ENCODE measurements at places on chromosomes 6 and 20.

- DNase-seq: no peak
Measured at GRCh38 chr6:170225852-170226417, 64.9 kb downstream of the DLL1 start.

DNA sequence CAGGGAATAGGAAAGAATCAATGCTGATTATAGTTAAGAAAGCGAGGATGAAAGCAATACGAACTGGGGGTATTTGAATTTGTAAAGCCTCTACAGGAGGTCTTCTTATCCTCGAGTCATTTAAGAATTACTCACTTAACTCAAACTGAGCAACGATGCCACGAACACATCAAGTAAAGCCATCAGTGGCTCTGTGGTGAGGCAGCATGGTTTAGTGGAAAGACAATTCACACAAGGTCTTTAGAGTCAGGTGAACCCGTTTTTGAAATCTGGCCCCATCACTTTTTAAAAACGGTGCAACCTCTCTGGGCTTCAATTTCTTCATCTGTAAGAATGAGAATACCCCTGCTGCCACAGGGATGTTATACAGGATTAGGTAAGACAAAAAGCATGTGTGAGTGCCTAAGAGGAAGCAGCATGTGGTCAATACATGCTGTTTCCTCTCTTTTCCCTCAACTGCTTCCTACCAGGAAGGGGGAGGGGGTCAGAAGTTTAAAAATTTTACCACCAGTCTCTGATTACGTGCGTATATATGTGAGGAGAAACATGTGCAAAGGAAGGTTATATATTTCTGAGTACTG, 162.0 kb downstream of the BTBD9 start:
- DNase-seq: no peak

- no peak for DNase-seq
Measured at GRCh38 chr20:61030130-61030529, 221.9 kb upstream of the CDH4 start.

- DNase-seq: no peak
Measured at GRCh38 chr6:155223646-155224451, 40.0 kb upstream of the CLDN20 start.

DNA sequence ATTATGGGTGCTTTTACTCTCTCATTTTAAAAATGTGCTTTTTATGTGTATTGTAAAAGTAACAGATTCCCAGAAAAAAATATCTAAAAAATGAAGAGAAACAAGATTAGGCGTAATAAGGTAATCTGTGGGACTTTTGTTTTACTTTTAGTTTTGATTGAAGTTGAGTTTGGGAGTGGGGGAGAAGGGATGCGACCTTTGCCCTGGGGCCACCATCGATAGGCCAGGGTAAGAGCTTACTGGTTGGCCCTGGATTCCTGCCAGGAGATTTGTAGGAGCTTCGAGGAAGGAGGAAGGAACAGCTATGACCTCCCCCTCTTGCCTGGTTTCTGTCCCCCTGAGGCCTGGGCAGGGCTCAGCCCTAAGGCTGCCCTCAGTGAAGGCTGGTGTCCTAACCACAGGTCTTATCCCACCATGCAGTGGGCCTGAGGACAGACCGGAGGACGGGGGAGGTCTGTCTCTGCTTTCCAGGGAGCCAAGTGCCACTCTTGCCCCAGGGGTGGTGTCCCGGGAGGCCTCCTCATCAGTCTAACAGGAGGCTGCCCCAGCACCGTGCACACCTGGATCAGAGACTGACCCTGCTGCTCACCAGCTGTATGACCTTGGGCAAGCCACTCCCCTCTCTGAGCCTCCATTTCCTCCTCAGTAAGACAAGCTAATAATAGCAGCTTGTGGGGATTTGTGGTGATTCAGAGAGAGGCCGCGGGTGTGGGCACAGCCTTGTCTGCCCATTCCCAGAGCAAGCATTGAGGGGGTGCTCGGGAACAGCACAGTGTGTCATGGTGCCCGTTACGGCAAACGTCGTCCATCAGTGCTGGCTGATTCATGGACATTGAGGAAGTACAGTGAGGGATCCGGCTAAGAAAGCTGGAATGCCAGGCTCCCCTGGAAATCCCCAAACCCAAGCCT, 21.2 kb downstream of the TGM2 start:
- DNase-seq: no peak

DNA sequence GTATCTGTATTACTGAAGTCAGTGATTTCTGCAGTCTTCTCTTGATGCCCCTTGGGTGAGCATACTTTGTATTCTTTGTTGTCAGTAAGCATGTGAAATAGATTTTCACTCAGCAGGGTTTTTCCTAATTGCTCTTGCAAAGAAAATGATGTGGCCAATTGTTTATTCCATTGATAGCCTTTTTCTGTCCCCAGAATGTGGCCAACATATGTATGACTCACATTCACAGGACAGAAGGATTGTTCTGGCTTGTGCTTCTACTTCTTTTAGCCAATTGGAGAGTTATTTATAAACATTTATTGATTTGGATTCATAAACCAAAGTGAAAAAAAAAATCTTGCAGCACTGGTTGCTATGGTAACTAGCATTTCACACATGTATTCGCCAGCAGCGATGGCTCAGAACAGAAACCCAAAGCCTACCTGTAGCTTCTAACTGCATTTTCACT, 54.4 kb upstream of the RBM24 start:
- DNase-seq: no peak

- no peak for DNase-seq
Measured at GRCh38 chr6:27940766-27941165, 16.3 kb upstream of the OR2B6 start.

DNA sequence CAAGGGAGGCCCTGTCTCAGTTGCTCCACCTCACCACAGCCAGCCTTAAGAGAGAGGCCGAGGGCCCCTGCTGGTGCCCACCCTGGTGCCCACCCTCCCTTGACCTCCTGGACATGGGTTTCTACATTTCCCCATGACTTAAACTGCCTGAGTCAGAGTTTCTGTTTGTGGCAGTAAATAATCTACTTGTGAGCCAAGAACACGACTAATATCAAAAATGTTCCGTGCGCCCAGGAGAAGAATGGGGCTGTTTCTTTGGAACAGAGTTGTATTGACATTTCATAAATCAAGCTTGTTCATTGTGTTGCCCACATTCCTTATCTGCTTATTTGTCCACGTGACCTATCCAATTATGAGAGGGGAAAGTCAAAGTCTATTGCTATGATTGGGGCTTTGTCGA, 143.5 kb downstream of the ANKRD60 start:
- DNase-seq: no peak

DNA sequence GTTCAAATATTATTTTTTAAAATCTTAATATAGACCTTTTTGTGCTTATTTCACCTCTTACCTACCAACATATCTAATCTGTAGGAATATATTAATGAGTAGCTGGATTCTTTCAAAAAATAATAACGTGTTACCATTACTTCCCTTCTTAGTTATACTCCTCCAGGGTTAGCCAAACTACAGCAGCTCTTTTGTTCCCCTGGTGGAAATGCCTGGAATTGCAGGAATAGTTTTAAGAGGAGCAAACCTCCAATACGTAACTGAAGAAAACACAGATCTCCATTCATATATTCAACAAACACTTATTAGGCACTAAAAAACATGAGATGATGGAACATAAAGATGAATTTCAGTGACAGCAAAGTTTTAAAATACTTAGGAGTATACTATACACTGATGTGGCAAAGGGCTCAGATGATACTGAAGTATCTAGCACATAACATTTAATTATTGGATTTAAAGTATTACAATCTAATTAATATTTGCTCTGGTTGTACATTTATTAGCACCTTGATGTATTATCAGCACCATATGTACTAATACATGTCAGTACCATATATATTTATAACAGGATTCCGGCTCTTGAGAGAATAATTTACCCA, 78.3 kb downstream of the TBX18 start:
- DNase-seq: no peak

- no peak for DNase-seq
Measured at GRCh38 chr6:113281431-113281830, 575.7 kb upstream of the MARCKS start.

- no peak for DNase-seq
Measured at GRCh38 chr20:6718662-6719368, 48.7 kb upstream of the BMP2 start.

- no peak for DNase-seq
Measured at GRCh38 chr20:8527998-8528723, 396.1 kb downstream of the PLCB1 start.

GRCh38 chr6:169654598-169655391, 47.0 kb downstream of the WDR27 start:
- peak; percentile 49 for DNase-seq

DNA sequence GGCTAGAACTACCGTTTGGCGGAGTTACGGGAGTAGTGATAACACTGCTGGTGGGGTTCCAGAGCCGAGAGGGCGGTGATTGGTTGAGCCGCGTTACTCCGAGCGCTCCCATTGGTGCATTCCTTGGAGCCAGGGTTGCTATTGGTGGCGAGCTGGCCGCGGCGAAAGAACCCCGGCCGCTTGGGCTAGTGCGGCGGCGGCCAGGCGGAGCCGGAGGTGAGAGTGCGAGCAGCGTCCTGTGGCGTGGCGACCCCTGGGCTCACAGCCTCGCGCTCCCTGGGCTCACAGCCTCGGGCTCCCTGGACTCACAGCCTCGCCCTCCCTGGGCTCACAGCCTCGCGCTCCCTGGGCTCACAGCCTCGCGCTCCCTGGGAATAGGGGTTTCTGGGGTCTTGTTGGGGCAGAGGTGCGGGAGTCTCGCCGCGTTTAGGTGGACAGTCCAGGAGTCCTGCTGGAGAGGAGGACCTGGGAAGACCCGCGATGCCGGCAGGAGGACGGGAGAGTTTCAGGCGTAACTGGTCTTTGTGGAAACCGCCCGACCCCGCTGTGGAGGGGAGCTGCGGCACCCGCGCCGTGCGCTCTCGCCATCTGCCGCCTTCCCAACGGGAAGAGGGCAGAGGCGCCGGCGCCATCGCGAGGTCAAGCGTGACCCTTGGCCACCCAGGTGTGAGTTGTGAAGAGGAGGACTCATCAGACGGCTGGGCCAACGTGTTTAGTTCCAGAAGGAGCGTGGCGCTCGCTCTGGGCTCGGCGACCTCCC, 12.2 kb downstream of the PRDM13 start:
- no peak for DNase-seq

DNA sequence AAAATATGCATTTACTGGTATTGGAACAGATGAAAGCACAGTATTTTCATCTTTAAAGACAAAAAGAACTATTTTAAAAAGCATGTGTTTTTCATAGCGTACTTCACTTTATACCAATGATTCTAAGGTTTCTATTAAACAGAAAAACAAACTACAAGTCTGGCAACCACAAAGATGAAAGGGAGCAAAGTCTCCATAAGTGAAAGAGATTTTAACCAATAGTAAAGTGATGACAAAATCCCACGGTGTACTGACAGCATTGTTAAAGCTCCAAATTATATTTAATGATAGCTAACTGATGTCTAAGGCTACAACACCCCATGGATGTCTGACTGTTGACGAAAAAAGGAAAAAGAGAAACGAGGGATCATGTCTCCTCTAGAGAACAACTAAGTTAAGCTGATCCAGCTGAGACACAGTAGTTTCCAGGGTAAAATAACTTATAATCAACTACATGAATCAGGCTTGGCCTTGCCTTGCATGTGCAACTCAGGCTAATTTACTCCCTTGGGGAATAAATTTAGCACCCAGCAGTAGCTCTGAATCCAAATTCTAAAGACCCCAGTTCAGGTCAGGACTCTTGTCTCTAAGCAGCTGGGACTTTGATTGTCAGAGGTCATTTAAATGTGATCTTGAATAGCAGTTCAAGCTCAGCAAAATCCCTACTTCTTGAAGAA, 56.0 kb upstream of the TAB2 start:
- no peak for DNase-seq

GRCh38 chr6:13733178-13733887, 21.7 kb upstream of the RANBP9 start:
- DNase-seq: no peak

DNA sequence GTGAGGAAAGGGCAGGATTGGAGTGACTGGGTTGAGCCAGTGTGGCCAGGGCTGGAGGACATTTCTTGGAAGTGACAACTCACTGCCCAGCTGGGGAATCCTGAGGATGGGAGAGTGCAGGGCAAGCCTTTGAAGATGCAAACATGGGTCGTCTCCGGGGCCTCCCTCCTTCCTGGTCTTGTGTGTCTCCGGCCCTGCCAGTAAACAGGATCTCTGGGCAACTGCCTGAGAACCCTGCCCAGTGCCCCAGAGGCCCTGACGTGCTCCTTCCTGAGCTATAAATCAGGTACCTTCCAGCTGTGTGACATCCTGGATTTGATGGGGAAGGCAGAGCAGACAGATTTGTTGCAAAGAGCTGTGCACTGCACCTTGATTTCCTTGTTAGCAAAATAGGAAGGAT, 12.9 kb upstream of the TCF15 start:
- no peak for DNase-seq

DNA sequence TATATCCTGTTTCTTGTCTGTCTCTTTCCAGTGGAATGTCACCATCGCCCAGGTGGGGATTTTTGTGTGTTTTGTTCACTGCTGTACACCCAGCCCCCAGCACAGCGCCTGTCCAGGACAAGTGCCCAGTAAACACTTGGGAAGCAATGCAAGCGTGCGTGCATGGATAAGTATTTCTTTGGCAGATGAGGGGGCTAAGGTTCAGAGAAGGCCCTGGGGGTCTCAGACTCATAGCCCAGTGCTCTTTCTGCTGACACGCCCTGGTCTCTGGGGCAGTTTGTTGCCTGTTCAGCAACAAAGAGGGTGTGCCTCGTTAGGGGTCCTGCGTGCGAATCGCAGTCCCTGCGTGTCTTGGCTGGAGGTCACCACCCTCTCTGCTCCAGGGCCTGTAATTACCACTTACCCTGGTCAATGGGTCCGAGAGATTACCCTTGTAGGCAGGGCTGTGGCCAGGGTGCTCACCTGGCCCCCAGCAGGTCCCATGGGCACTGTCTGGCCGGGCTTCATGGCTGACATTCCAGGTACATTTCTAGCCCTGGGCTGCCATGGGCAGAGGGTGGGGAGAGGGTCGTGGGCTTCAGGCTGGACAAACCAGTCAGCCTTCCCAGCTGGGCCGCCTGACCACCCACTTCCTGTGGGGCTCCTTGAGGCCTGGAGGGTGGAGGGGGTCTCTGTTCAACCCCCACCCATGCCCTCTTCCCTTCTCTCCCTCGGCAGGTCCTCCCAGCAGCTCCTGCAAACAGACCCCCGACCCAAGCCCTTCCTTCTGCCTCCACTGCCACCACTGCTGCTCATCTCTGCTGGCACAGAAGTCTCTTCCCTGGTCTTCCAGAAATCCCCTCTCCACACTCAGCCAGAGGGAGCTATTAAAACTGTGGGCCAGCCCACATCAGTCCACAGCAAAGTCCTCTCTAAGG, 87.1 kb downstream of the CEBPB start:
- DNase-seq: no peak

DNA sequence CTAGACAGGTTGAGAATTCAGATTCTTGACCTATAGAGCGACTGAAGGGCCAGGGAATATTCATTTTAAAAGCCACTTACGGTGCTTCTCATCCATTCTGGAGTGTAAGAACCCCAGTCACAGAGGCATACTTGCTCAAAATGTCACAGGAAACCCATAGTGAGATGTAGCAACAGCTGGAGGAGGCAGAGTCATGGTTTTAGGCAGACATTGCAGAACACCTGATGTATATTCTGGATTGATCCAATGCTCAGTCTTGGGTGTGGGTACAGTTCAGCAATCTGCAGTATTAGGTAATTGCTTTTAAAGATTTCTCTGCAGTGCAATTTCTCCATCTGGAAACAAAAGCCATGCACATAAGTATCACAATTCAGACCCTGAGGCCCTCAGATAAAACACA, 137.4 kb upstream of the SLC22A23 start:
- DNase-seq: no peak

All from hypothalamus (tissue), 51 donors.